ENCODE measurements at places on chromosomes 13 and 19.

DNA sequence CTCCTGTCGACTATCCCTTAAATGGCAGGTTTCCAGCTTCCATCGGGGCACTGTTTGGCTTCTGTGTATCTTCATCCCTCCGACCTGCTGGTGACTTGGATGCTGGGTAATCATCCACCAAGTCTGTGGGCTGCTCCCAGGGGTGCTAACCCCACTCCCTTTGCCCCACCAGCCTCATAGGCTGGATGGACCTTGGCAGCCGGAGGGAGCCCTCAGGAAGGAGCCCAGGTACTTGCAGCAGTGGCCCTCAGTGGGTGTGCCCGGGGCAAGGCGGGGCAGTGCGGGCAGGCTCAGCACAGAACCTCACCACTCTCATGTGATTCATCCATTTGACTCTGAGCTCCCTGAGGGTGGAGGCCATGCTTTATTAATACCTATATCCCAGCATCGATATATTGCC lies 27.4 kb upstream of the TUBGCP3 start:
- no peak for DNase-seq

- DNase-seq, result no peak
Observed at GRCh38 chr13:40660141-40660664, 6.2 kb downstream of the FOXO1 start.

DNA sequence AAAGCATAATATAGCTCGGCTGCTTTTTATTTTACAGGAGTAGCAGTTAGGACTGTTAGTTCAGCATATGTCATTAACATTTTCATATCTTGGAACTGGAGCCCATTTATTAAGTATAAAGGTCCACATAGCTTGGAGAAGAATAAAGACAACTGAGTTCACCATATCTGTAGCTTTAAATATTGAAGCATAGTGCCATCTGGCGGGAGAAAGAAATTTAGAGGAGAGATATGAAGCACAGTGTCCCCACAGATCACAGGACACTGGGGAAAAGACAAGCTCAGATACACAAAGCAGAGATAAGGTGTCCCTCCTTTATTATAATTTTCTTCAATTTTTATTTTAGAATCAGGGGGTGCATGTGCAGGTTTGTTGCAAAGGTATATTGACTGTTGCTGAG lies 104.7 kb upstream of the FREM2 start:
- peak; percentile 39 for DNase-seq

DNA sequence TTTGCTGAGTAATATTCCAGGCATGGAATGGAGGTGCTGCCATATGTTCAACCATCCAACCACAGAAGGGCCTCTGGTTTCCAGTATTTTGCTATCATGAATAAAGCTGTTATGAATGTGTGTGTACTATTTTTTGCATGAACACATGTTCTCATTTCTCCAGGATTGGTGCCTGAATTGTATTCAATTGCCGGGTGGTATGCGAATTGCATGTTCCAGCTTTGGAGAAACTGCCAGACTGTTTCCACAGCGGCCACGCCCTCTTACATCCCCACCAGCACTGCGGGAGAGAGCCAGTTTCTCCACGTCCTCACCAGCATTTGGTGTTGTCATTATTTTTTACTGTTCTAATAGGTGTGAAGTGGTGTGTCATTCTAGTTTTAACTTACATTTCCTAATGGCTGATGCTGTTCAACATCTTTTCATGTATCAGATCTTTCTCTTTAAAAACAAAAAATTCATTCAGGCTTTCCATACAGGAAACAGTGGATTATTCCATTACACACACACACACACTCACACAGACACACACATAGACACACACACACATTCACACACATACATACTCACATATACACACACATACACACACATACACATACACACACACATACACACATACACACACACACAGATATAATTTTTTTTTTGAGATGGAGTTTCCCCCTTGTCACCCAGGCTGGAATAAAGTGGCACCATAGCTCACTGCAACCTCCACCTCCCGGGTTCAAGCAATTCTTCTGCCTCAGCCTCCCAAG lies 154.1 kb downstream of the PTPRS start:
- peak; percentile 77 for DNase-seq

DNA sequence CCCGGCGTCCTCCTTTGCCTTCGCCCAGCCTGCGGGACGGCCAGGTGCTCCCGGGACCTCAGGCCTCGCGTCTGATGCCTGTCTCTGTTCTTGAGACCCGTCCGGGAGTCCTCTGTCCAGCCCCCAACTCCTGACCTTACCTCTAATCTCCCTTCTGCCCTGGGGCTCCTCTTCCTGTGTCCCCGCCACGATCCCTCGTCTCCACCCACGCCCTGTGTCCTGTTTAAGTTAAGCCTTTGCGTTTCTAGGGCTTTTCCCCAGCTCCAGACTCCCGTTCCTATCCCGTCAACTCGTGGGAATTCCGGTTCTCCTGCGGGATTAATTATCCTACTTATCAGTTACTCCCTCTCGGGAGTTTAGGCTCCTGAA lies 686 bp downstream of the LENG8 start:
- no peak for DNase-seq

DNA sequence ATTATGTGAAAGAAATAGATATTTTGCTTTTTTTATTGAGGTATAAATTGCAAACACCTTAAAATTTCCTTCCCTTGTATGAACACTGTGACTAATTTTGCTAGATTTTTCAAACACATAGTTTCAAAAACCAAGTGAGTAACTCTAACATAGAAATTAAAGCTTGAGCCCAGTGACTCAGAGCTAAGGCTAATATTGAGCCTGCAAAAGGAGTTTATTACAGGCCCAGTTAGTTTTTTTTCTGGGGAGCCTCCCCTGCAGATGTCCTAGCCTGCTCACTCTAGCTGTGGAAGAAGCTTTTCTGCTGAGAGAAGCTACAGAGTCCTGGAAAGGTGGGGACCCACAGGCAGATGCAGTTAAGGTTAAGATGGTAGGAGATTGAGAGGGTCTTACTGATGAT lies 3.4 kb downstream of the ZNF430 start:
- DNase-seq, result peak; percentile 68
